ENCODE measurements at places on chromosomes 3 and 15. TPM values are rescaled to one million over a fixed set of nuclear protein-coding genes. Genes with fewer than 3 reads are reported as not detected.

DNA sequence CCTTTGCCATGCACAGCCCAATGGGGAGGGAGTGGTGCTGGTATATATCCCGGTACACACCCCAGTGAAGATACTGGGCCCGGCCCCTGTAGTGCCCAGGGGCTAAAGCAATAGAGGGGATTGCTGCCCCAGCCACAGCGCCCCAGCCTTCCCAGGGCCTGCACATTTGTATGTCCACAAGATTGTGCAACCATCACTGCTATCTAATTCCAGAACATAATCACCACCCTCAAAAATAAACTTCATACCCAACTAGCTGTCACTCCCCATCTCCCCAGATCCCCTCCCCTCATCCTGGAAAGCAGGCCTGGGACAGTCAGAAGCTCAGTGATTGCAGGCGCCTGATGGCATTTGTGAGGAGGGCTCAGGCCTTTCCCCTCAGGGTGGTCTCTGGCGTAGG is 13.5 kb downstream of the GNAI2 start:
- H3K4me3 ChIP-seq: no peak overlapping the region
- DNase-seq: no peak
- H3K4me1 ChIP-seq: peaks cover 20% of the 10 kb centered on the region
- H3K36me3 ChIP-seq: peaks cover 2% of the 10 kb centered on the region
- H3K27me3 ChIP-seq: no peaks in the 10 kb centered on the region

DNA sequence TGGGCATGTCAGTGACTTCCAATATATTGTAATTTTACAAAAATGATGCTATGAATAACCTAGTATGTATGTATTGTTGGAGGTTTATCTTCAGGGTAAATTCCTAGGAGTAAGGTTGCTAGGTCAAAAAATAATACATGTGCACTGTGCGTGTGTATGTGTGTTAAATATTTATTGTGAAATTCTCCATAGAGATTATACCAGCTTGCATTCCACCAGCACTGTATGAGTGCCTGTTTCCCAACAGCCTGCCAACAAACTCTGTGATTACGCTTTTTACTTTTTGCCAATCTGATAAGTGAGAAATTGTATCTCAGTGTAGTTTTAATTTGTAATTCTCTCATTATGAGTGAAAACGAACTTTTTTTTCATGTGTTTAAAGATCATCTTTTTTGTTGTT is 12.6 kb upstream of the IGF2BP2 start:
- H3K4me3 ChIP-seq: no peak overlapping the region
- no peak for DNase-seq
- no peaks in the 10 kb centered on the region for H3K27me3 ChIP-seq
- H3K27ac ChIP-seq: no peak overlapping the region
- peaks cover 8% of the 10 kb centered on the region for H3K4me1 ChIP-seq

DNA sequence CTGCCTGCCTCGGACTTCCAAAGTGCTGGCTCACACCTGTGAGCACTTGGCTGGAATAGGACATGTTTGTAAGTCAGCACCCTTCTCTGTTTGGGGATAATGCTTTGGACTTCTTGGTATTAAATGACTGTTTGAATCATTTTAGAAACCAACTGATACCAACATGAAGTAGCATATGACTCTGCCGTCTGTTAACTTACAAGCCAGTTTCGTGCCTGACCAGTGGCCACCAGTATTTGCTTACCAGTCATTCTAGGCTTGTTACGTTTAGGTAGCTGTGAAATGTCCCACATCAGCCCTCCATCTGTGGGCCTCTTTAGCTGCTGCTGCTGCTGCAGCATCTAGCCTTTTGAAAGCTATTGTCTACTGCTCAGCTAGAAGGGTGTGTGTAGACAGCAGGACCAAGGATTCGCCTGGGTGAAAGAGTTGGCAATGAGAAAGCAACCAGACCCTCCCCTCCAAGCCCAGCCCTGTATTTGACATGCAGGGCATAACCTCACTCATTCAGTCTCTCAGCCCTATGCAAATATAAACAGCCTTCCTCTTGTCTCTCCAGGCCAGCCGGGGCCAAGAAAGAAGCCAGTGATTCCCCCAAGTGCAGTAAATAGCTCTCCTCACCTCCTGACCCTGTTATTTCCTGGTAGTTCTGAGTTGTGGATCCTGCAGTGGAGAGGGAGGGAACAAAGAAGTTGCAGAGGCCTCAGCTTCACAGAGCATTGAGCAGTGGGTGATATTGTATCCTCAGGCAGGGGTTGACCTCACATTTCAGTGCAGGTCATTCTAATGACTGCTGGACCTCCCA is 51.0 kb downstream of the NKIRAS1 start:
- peak overlapping the region; percentile 15 for H3K4me3 ChIP-seq
- no peak for DNase-seq
- peaks cover 35% of the 10 kb centered on the region for H3K4me1 ChIP-seq
- no peaks in the 10 kb centered on the region for H3K27me3 ChIP-seq
- H3K27ac ChIP-seq: peak overlapping the region; percentile 90

GRCh38 chr15:100757661-100758060 is 122.0 kb upstream of the ALDH1A3 start:
- H3K36me3 ChIP-seq: peaks cover 1% of the 10 kb centered on the region
- peaks cover 21% of the 10 kb centered on the region for H3K27me3 ChIP-seq
- H3K4me1 ChIP-seq: peaks cover 17% of the 10 kb centered on the region
- no peak overlapping the region for H3K4me3 ChIP-seq
- no peak for DNase-seq

- H3K27ac ChIP-seq: no peak overlapping the region
- peaks cover 10% of the 10 kb centered on the region for H3K27me3 ChIP-seq
- H3K4me3 ChIP-seq: no peak overlapping the region
Observed at GRCh38 chr3:72274493-72275330, 489.8 kb upstream of the PROK2 start.

GRCh38 chr3:58175437-58176184 is 35.2 kb downstream of the DNASE1L3 start:
- peaks cover 8% of the 10 kb centered on the region for H3K27me3 ChIP-seq
- H3K27ac ChIP-seq: peak overlapping the region; percentile 0
- no peak overlapping the region for H3K4me3 ChIP-seq
- peaks cover 21% of the 10 kb centered on the region for H3K4me1 ChIP-seq

STIMATE gene
- 18.4 TPM for total RNA-seq

DNA sequence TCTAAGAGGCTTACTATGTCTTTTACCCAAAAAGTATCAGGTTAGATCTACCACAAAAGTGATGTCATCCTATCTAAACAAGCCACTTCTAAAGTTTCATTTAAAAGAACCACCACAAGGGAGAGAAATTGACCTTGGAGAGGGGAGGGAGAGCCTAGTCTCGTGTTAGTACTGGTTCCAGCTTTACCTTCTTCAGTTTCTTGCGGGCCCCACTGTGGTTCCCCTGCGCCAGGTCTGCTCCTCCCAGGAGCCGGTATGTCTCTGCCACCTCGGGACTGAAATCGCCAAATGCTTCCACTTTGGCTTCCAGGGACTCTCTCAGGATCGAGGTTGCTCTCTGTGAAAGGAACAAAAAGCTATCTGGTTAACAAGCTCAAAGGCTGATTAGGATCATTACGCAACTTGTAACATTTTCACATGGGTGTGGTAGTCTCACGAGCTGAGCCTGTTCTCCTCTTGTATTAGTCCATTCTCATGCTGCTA is 51.1 kb downstream of the SYNM start:
- H3K27ac ChIP-seq: no peak overlapping the region
- peaks cover 25% of the 10 kb centered on the region for H3K36me3 ChIP-seq
- no peaks in the 10 kb centered on the region for H3K27me3 ChIP-seq
- DNase-seq: no peak
- H3K4me3 ChIP-seq: no peak overlapping the region
- peaks cover 1% of the 10 kb centered on the region for H3K4me1 ChIP-seq

GRCh38 chr3:139187154-139187553 is 142.5 kb upstream of the PRR23C start:
- no peaks in the 10 kb centered on the region for H3K36me3 ChIP-seq
- no peak overlapping the region for H3K4me3 ChIP-seq
- H3K27ac ChIP-seq: no peak overlapping the region
- DNase-seq: no peak
- peaks cover 11% of the 10 kb centered on the region for H3K27me3 ChIP-seq

DNA sequence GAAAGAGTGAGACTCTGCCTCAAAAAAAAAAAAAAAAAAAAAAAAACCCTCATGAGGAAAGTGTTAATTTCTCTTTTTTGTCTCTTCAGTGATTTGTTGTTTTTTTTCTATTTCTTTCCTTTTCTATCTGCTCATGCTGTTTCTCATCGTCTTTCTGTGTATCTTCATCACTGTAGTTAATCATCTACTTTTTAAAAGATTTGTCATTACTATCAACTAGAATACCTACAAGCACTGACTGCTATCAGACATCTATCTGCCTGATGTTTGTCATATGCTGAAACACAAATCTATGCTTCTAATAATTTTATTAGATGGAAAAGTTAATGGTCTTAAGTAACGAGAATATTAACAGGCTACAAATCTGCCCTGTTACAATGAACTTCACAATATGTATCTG is 26.8 kb downstream of the CCDC14 start:
- H3K36me3 ChIP-seq: peaks cover 28% of the 10 kb centered on the region
- peaks cover 2% of the 10 kb centered on the region for H3K4me1 ChIP-seq
- H3K27me3 ChIP-seq: no peaks in the 10 kb centered on the region

DNA sequence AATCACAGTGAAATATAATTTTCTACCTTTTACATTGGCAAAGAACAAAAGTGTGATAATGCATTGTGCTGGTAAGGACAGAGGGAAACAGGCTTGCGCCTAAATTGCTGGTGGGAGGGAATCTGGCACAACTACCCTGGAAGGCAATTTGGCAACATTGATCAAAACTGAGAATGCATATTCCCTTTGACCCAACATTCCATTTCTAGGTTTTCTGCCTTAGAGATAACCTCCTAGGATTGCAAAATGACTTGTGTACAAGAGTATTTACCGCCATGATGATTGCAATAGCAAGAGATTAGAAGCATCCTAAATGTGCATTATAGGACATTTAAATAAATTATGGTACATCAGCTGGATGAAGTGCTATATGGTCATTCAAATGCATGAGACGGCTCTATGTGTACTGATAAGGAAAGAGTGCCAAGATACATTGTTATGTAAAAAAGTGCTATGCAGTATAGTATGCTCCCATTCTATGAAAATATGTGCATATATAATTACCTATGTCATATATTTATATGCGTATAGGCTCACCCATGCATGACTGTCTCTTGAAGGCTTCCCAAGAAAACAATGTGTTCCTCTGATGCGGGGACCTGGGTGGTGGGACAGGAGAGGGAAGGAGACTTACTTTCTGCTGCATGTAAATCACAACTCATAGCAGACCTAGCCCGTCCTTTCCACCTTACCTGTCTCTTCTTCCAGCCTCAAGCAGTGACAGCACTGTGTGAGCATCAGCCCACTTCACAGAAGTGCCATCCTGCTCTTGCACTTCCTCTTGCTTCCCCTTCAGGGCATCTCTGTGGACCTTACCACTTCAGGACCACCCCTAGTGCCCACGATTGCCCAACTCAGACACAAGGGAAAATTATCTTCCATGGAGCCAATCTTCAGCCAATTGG is 249.9 kb upstream of the TLE3 start:
- H3K4me3 ChIP-seq: no peak overlapping the region
- no peak overlapping the region for H3K27ac ChIP-seq
- H3K4me1 ChIP-seq: peaks cover 18% of the 10 kb centered on the region
- DNase-seq: no peak
- H3K36me3 ChIP-seq: no peaks in the 10 kb centered on the region
- peaks cover 26% of the 10 kb centered on the region for H3K27me3 ChIP-seq

DNA sequence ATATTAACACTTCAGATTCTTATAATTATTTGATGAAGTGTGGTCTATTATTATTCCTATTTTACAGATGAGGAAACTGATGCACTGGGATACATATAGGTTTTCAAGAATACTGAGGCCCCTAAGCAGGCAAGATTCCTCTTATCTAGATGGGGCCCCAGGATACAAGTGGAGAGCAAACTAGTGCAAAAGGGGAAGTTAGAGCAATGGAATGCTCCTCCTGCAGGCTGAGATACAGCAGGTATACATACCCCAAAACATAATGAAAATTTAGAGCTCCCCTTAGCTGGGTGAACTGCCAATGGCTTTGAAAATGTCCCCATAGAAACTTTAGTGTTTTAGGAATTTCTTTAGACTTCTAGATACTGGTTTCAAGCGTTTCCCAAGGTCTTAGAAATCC is 247.1 kb downstream of the CHST2 start:
- H3K27me3 ChIP-seq: peaks cover 4% of the 10 kb centered on the region
- H3K4me1 ChIP-seq: no peaks in the 10 kb centered on the region
- H3K4me3 ChIP-seq: no peak overlapping the region
- DNase-seq: no peak
- H3K36me3 ChIP-seq: no peaks in the 10 kb centered on the region

GRCh38 chr3:72960812-72961518 is 35.6 kb upstream of the PPP4R2 start:
- no peaks in the 10 kb centered on the region for H3K27me3 ChIP-seq
- H3K36me3 ChIP-seq: peaks cover 1% of the 10 kb centered on the region
- peaks cover 43% of the 10 kb centered on the region for H3K4me1 ChIP-seq
- H3K27ac ChIP-seq: peak overlapping the region; percentile 59
- H3K4me3 ChIP-seq: no peak overlapping the region

P2RY12 gene
- total RNA-seq: not detected

DNA sequence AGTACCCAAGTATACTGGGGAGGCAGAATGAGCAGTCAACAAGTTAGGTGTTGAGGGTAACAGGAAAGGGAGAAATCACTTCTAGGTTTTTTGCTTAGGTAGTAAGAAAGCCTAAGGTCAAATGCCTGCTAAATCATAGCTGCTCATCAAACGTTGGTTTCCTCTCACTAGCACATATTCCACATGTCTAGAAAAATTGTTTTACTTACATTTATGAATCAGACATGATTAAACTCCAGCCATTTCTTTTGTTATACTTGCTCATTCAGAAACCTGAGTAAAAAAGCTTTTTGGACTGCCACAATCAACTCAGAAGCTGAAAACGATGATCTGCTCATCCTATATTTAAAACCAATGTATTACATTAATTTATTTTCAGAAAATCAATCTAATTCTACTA is 40.2 kb downstream of the SLC9A9 start:
- no peaks in the 10 kb centered on the region for H3K4me1 ChIP-seq
- H3K36me3 ChIP-seq: no peaks in the 10 kb centered on the region
- no peak for DNase-seq
- H3K27ac ChIP-seq: no peak overlapping the region
- H3K4me3 ChIP-seq: no peak overlapping the region
- no peaks in the 10 kb centered on the region for H3K27me3 ChIP-seq

- H3K4me1 ChIP-seq: peaks cover 19% of the 10 kb centered on the region
- no peak for DNase-seq
- H3K27me3 ChIP-seq: no peaks in the 10 kb centered on the region
- no peak overlapping the region for H3K4me3 ChIP-seq
Observed at GRCh38 chr15:64100958-64101357, 5.2 kb downstream of the SNX1 start.

DNA sequence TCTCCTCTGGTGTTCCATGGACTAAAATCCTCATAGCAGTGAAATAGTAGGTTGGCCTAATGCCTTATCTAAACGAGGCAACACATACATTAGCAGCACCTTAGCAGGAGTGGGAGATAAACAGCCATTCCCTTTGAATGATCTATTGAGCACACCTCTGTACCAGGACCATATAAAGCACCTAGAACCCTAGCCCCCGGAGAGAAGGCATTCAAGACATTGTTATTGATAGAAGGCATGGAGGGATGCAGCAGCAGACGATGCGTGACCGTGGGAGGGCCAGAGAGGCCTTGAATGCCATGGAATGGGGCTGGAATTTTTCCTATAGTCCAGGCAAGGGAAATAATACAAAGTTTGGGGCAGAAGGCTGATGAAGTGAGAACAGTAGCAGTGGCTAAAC is 6.6 kb upstream of the SEMA5B start:
- no peak overlapping the region for H3K27ac ChIP-seq
- DNase-seq: no peak
- H3K4me3 ChIP-seq: no peak overlapping the region
- peaks cover 5% of the 10 kb centered on the region for H3K4me1 ChIP-seq
- no peaks in the 10 kb centered on the region for H3K36me3 ChIP-seq
